NCI-H460 (cell line): ENCODE measurements at places on chromosomes 3 and 15. TPM values are rescaled to one million over a fixed set of nuclear protein-coding genes. Genes with fewer than 3 reads are reported as not detected.

DNA sequence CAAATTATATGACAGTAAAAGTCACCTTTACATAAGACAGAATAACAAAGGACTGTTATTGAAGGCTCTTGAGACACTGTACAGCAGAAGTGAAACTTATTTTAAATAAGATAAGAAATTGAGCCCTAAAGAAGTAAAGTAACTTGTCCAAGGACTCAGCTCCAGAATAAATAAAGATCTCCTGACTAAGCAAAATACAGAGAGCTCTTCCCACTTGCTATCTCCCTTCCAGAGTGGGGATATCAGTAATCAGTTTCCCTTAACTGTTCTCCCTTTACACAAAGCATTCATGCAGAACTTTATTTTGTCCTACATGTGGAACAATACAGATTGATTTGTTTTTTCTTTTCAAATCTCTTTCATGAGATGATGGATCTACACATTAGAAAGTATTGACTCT is 129.5 kb upstream of the BHLHE40 start:
- no peak for DNase-seq

- no peak for DNase-seq
Observed at GRCh38 chr3:64501298-64501906, 186.4 kb downstream of the ADAMTS9 start.

- DNase-seq, result no peak
Observed at GRCh38 chr15:94523873-94524272, 292.5 kb downstream of the MCTP2 start.

GRCh38 chr3:140013220-140013619 is 78.2 kb downstream of the CLSTN2 start:
- DNase-seq, result no peak

The GOLGA6D gene
- not detected in 2 replicates for total RNA-seq

The SELENOT gene
- 91.4 and 101 TPM in 2 replicates for total RNA-seq

The RARRES1 gene
- total RNA-seq, result not detected in 2 replicates

The CYP8B1 gene
- not detected in 2 replicates for total RNA-seq

The FBXL22 gene
- not detected in 2 replicates for total RNA-seq

The MUC4 gene
- not detected in 2 replicates for total RNA-seq
